ENCODE measurements at places on chromosomes 13 and 19.
A peak's percentile ranks its signal among the peaks of the same experiment; 100 is the strongest.

GRCh38 chr13:22040810-22041364, 370.0 kb downstream of the FGF9 start:
- H3K27ac ChIP-seq = no peak overlapping the region
- H3K4me3 ChIP-seq = peak overlapping the region; percentile 29
- no peaks in the 10 kb centered on the region for H3K36me3 ChIP-seq
- H3K27me3 ChIP-seq = no peaks in the 10 kb centered on the region

DNA sequence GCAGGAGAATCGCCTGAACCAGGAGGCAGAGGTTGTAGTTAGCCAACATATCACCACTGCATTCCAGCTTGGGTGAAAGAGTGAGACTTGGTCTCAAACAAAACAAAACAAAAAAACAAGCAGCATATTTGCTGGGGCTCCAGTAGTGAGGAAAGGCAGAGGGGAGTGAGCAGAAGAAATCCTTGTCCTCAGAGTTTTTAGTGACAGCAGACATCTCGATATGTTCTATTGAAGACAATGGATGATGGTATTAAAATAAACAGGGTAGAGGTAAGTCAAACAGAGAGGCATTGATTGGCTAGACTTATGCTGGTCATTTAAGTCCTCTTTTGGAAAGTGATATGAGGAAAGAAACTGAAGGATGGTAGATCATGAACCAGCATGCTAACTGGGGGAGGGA, 19.0 kb downstream of the NLRP7 start:
- no peak for DNase-seq
- H3K27ac ChIP-seq = no peak overlapping the region
- H3K36me3 ChIP-seq = no peaks in the 10 kb centered on the region
- H3K4me1 ChIP-seq = peaks cover under 1% of the 10 kb centered on the region

DNA sequence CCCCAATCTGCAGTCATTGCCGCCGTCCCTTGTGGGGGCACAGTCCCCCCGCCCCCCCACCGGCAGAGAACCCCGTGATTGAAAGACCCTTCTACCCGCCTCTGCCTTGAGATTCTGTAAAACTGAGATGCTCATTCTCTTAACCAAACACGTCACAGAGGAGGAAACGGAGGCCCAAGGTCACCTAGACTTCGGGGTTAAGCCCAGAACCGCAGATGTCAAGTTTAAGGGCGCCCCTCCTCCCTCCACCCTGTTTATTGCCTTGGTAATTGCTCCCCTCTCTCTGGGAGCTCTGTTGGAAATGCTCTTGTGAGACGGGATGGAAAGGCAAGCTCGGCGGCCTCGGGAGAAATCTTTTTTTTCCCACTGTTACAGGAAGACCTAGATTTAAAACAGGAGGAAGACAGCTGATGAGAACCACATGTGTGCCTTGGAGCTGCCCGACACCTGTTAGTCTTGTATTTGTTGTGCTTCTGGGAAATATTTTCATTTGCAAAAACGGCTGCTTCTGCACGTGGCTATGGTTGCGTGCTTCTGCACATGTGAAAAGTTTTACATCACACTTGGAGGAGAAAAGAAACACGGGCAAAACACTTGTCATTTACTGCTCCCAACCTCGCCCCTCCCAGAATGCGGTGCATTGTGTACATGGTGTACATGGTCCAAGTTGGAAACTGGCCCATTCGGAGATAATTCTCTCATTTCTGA, 1.1 kb upstream of the MED26 start:
- no peak for DNase-seq
- peaks cover 28% of the 10 kb centered on the region for H3K4me1 ChIP-seq
- H3K27ac ChIP-seq = peak overlapping the region; percentile 93
- peaks cover 60% of the 10 kb centered on the region for H3K36me3 ChIP-seq
- H3K4me3 ChIP-seq = peak overlapping the region; percentile 99

- H3K27me3 ChIP-seq = peaks cover 7% of the 10 kb centered on the region
- no peak overlapping the region for H3K4me3 ChIP-seq
- no peak overlapping the region for H3K27ac ChIP-seq
- H3K4me1 ChIP-seq = no peaks in the 10 kb centered on the region
- no peaks in the 10 kb centered on the region for H3K36me3 ChIP-seq
Observed at GRCh38 chr19:8635422-8635821, 5.0 kb downstream of the NFILZ start.

GRCh38 chr19:29897466-29897865, 44.6 kb upstream of the URI1 start:
- H3K36me3 ChIP-seq = no peaks in the 10 kb centered on the region
- peaks cover 23% of the 10 kb centered on the region for H3K4me1 ChIP-seq
- no peak overlapping the region for H3K4me3 ChIP-seq
- no peak overlapping the region for H3K27ac ChIP-seq

GRCh38 chr19:46082728-46083050, 41.8 kb downstream of the IGFL3 start:
- H3K36me3 ChIP-seq = no peaks in the 10 kb centered on the region
- no peaks in the 10 kb centered on the region for H3K27me3 ChIP-seq

- no peak overlapping the region for H3K27ac ChIP-seq
- no peak for DNase-seq
- no peaks in the 10 kb centered on the region for H3K27me3 ChIP-seq
- H3K36me3 ChIP-seq = no peaks in the 10 kb centered on the region
Observed at GRCh38 chr19:38741670-38742069, 2.6 kb downstream of the CAPN12 start.

DNA sequence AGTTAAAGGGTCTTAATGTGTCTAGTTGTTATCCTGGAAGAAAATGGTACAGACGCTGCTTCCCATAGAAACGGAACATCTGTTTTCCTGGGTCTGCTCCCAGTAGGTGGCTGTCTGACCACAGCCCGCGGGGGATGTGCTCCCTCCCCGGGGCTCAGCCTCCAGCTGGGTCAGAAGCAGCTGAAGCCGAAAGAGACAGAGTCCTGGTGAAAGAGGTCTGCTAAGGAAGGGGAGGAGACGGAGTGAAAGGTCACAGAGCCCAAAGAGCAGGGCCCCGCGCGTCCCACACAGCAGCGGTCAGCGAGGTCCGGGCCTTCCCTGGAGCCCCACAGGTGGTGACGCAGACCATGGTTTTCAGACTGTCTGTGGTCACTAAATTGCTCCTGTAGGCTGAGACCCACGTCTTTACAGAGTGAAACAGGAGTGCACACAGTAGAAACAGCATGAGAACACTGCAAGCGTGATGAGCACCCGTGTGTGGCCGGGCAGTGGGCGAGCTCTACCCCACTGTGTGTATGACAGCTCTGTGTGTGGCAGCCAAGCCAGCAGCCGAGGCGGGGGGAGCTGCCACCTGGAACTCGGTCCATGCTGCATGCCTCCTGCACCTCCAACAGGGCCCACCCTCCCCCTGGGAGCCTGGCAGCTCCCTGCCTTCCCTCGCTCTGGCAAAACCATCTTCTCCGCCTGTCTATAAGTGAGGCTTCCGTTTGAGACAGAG, 52.0 kb upstream of the C13orf46 start:
- no peaks in the 10 kb centered on the region for H3K4me1 ChIP-seq
- H3K36me3 ChIP-seq = peaks cover 17% of the 10 kb centered on the region
- H3K4me3 ChIP-seq = no peak overlapping the region
- no peak overlapping the region for H3K27ac ChIP-seq

DNA sequence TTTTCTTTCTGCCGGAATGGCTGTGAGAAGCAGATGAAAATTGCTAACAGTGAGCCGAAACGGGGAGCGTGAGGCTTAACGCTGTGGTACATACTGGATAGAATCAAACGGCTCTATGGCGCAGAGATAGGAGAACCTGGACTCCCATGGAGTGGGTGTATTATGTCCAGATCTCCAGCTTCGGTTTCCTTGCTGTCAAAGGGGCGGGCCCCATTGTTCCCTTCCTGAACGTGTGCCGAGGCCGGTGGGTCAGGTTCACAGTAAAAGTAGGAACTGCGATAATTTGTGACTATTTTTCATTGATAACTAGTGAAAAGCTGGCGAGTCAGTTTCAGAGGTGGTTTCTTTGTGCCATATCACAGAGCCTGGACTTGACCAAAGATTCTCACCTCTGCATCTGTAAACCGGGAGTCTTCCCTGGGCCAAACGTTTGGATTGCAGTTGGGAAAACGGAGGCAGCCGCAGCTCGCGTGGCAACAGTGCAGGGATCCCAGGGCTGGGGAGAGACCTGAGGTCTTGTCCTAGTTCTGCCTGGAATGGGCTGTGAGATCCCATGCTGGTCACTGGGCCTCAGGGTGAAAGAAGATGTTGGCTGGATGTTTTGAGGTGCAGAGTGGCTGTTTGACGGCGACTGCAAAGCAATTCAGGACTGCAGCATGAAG, 752 bp downstream of the RPL18A start:
- no peaks in the 10 kb centered on the region for H3K27me3 ChIP-seq
- H3K4me1 ChIP-seq = peaks cover 11% of the 10 kb centered on the region
- peaks cover 48% of the 10 kb centered on the region for H3K36me3 ChIP-seq
- peak overlapping the region; percentile 91 for H3K27ac ChIP-seq

- peak; percentile 9 for DNase-seq
- peaks cover 69% of the 10 kb centered on the region for H3K4me1 ChIP-seq
- peak overlapping the region; percentile 69 for H3K27ac ChIP-seq
- H3K27me3 ChIP-seq = no peaks in the 10 kb centered on the region
Observed at GRCh38 chr19:18290302-18291018, 9.0 kb upstream of the JUND start.

GRCh38 chr13:29887030-29887557, 36.7 kb upstream of the UBL3 start:
- no peaks in the 10 kb centered on the region for H3K36me3 ChIP-seq
- no peak for DNase-seq
- peaks cover 9% of the 10 kb centered on the region for H3K27me3 ChIP-seq
- no peak overlapping the region for H3K4me3 ChIP-seq
- no peak overlapping the region for H3K27ac ChIP-seq

DNA sequence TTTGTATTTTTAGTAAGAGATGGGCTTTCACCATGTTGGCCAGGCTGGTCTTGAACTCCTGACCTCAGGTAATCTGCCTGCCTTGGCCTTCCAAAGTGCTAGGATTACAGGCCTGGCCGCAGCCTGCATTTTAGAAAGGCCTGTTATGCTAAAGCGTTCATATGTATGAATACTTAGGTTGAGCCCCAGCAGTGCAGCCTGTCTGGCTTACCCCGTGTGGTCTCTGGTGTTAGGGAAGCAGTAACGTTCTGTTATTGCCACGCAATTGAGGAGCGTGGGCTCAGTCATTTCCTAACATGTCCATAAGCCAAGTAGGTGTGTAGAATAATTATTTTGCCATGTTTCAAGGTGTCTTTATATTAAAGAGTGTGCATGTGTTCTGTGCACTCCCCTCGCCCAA, 14.3 kb downstream of the HNRNPM start:
- H3K36me3 ChIP-seq = peaks cover 100% of the 10 kb centered on the region
- H3K27ac ChIP-seq = no peak overlapping the region
- no peak overlapping the region for H3K4me3 ChIP-seq
- DNase-seq = no peak
- no peaks in the 10 kb centered on the region for H3K27me3 ChIP-seq

DNA sequence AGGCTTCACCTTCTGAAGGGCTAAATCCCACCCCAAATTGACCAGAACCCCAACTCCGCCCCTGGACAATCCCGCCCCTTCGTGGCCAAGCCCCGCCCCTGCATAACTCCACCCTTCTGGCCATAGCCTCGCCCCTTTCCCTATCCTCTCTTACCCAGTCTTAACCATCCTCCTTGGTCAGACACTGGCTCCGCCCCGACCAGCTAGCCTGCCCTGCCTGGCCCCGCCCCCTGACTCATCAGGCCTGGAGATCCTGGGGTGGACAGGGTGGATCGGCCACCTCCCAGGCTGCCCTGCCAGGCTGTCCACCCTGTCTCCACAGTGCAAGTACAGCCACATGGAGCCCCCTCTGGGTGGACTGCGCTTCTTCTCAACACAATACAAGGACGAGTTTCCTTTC, 8.0 kb upstream of the ZNF358 start:
- H3K27ac ChIP-seq = no peak overlapping the region
- no peak overlapping the region for H3K4me3 ChIP-seq
- H3K36me3 ChIP-seq = no peaks in the 10 kb centered on the region
- no peaks in the 10 kb centered on the region for H3K27me3 ChIP-seq
- H3K4me1 ChIP-seq = peaks cover 39% of the 10 kb centered on the region

GRCh38 chr19:16067205-16067938, 8.9 kb upstream of the TPM4 start:
- H3K36me3 ChIP-seq = no peaks in the 10 kb centered on the region
- H3K4me3 ChIP-seq = no peak overlapping the region
- no peak for DNase-seq

GRCh38 chr19:3270902-3271301, 46.4 kb downstream of the CELF5 start:
- no peaks in the 10 kb centered on the region for H3K27me3 ChIP-seq
- DNase-seq = peak; percentile 84
- H3K36me3 ChIP-seq = no peaks in the 10 kb centered on the region
- no peak overlapping the region for H3K4me3 ChIP-seq
- no peak overlapping the region for H3K27ac ChIP-seq

- H3K27me3 ChIP-seq = no peaks in the 10 kb centered on the region
- peak; percentile 87 for DNase-seq
- peak overlapping the region; percentile 89 for H3K27ac ChIP-seq
- H3K36me3 ChIP-seq = peaks cover 7% of the 10 kb centered on the region
Observed at GRCh38 chr19:12792051-12792852, 966 bp downstream of the JUNB start.

- no peaks in the 10 kb centered on the region for H3K4me1 ChIP-seq
- H3K4me3 ChIP-seq = no peak overlapping the region
- H3K36me3 ChIP-seq = no peaks in the 10 kb centered on the region
- H3K27me3 ChIP-seq = no peaks in the 10 kb centered on the region
Observed at GRCh38 chr13:37492741-37493514, 105.6 kb downstream of the POSTN start.

DNA sequence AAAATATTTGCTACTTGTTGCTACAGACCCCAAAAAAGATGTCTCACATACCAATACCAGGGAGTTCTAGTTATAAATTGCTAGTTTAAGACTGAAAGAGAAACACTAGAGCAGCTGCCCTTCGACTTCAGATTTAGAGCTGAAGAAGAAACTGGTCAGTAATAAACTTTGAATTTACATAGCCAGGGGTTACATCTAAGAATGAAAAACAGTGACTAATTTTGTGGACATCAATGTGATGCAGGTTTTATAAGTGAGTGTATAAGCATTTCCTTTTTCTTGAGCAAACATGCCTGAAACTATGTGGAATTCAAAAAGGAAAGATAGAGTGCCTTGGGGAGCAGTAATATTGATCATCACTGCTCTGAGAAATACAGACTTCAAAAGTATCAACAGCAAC, 724.9 kb upstream of the MIR17HG start:
- H3K27ac ChIP-seq = no peak overlapping the region
- no peaks in the 10 kb centered on the region for H3K36me3 ChIP-seq
- H3K4me3 ChIP-seq = no peak overlapping the region
- H3K27me3 ChIP-seq = no peaks in the 10 kb centered on the region
- no peak for DNase-seq
- no peaks in the 10 kb centered on the region for H3K4me1 ChIP-seq

- H3K36me3 ChIP-seq = no peaks in the 10 kb centered on the region
- no peak overlapping the region for H3K4me3 ChIP-seq
- no peak overlapping the region for H3K27ac ChIP-seq
Observed at GRCh38 chr13:88979465-88980175, 1308.4 kb downstream of the SLITRK5 start.

Data from K562 (cell line).